T follicular helper cell (primary cell): ENCODE measurements at places on chromosomes 3 and 15.

- no peak for DNase-seq
These were observed 53.9 kb downstream of the RLBP1 start for GRCh38 chr15:89167267-89168176.

DNA sequence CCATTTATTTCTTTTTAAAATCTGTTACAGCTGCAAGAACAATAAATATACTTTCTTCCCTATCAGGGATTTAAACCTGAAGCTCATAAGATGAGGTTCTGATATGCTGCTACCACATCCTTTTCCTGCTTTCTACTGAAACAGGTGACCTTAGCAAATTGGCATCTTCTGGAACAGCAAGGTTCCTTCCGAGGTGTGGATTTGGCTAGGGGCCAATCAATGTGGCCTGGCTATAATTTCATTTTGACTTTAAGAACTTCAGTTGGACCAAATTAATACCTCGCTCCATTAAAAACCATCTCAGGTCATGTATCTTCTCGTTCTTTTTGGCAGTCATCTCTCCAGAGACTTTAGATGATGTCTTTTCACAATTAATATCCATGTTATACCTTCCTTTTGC is 53.4 kb upstream of the C3orf80 start:
- DNase-seq, result no peak

DNA sequence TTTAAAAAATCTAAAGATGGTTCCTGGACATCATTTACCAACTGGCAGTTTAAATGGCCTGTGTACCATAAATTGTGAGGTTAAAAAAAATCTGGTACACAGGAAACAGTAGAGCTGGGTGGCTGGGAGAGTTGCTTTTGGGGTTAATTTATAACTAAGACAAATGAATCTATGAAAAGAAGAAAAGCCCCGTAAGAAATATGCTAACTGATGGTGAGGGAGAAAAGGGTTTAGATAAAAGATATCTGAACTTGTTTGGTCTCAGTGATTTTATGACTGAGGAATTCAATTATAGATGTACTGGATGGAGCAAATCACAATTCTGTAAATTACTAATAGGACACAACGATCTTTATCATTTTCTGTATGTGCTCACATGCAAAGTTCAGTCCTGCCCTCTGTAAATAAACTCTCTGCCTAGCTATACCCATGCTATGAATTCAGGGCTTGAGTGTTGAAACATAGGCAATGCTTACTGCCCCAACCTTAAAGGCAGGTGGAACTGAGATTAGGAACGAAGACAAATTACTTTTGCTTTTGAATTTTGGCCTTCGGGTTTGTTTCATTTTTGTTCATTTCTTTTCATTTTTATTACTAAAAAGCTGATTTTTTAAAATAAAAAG is 28.0 kb downstream of the PPARG start:
- DNase-seq, result no peak

- DNase-seq, result no peak
These were observed 259.8 kb upstream of the WNT5A start for GRCh38 chr3:55746808-55747413.

DNA sequence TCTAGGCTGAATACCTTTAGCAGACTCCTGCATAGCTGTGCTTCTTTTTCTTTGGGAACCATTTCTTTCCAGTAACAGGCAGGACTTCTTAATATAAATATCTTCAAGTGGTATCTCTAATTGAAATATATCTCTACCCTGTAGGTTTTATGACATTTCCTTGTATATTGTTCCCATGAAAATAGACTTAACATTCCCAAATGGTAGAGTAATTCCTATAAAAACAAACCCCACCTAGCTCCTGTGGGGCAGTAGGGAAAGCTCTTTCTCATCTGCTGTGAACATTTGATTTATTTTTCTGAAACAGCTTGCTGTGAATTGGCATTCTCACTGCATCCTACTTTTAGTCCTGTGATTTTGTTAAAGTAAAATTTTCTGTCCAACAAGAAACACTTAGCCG is 20.8 kb downstream of the SELENOT start:
- DNase-seq, result no peak

- no peak for DNase-seq
These were observed 40.2 kb downstream of the ARPP21 start for GRCh38 chr3:35679409-35680080.

GRCh38 chr3:164940745-164941144 is 137.6 kb downstream of the SI start:
- DNase-seq, result no peak

DNA sequence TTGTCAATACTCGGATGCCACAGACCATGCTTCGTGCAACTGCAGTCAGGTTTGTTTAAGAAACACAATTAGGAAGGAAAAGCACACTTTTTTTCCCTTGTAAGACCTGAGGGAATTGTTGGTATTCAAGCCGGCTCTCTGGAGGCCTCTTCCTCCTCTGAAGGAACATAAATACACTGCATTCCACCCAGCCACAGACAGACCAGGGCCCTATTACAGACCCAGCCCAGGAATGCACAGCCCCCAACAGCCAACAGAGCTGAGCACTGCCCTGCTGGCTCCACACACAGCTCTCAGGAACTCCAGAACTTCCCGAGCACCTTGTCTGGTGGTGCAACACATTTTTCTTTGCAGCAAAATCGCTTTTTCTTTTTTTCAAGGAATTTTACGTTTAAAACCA is 488.7 kb upstream of the PROK2 start:
- no peak for DNase-seq

- no peak for DNase-seq
These were observed 103.9 kb downstream of the ISL2 start for GRCh38 chr15:76440441-76440840.

- no peak for DNase-seq
These were observed 47.0 kb upstream of the LHFPL4 start for GRCh38 chr3:9600597-9600996.

DNA sequence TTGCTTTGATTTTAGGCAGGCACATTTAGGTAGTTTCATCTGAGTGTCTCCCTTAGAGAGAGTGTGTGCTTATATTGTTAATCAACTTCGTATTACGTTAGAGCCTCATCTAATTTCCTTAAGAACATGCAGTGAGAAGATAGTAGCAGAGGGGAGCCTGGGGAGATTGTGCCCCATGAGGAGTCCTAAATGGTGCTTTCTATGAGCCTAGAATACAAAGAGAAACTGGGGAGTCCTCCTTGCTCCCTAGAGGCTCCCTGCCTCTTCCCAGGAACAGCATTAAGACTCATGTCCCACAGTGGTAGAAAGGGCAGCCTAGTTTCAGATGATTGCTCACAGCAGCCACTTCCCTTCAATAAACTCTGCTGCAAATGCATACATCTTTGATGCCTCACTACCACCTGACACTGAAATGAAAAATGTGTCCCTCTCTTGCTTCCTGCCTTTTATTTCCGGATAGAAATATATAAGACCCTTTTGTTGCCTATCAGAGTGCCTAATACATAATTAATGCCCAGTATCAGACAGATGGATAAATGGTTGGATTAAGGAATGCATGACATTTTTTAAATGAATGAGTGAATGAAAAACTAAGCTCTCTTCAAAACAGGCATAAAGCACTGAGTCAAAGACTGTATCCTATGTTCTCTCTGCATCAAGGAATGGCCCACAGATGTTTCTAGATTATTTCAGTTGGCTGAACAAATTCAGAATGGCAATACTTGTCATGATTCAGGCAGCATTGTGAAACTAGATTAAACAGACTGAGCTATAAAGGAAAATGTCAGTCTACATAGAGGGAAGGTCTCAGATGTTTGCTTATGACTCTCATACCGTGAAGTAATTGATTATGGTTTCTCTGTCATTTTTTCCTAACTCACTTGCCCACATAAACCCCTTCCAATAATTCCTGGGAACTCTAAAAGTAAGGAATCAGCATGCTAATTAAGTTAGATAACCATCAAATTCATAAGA is 362.1 kb downstream of the LRRC3B start:
- no peak for DNase-seq

DNA sequence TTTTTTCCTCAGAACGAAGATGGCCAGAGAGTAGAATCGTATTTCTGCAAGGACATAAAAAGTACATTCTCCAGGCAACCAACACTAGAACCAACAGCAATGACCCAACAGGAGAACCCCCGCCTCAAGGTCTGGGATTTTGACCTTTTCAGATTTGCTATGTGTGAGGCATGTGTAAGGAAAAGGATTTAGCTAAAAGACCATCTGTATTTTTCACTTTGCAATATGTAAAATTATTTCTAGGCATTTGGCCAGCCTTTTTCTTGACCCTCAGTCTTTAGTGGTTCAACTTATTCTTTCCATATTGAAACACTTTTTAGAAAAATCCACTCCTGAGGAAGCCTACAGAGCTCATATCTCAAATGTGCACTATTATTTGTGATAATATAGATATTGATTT is 219.2 kb upstream of the GOLGA6L4 start:
- DNase-seq, result no peak

DNA sequence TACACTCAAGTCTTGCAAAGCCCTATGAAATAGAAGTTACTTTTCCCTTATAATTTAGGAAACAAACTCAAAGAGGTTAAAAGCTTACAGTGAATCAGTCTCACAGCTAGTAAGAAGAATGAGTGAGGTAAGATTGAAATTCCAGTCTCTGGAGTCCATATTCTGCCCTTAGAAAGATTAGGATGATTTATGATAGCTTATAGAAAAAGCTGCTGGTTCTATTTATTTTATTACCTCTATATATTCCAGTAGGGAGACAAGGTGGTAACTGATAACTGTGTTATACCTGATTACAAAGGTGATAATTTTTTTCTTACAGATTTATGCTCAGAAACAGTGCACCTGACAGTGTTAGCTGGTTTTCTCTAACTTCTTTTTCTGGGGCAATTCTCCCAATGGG is 34.1 kb upstream of the SPESP1 start:
- no peak for DNase-seq

GRCh38 chr3:189304465-189305351 is 132.9 kb downstream of the TPRG1 start:
- DNase-seq, result no peak

DNA sequence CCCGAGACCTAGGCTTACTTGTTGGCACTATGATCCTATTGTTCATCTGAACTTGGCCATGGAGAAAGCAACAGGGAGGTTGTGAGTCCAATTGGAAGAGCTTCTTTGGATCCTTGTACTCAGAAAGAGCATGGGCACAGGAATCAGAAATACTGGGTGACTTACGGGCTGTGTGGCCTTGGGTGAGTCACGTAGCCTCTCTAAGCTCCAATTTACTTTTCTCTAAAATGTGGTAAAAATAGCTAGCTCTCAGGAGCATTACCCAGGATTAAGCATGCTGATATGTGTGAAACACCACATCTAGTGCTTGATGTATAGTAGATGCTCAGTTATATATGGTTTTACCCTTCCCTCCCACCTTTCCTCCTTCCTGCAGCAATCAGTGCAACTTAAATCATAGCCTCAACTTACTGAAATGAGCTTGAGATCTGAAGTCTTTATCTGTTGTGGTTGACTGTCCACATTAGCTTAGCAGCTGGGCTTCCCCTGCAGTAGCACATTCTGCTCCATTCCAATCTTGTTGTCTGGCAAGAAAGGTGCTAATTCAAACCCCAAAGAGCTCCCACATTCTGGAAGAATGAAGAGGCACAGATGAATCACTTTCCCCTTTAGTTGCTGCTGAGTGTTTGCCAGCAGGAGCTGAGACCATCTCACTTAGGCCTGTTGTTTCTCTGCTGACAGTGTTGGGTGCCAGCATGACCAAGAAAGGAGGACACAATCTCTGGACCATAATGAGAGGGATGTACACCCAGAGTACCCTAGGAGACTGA is 299.1 kb upstream of the TRIM42 start:
- no peak for DNase-seq

DNA sequence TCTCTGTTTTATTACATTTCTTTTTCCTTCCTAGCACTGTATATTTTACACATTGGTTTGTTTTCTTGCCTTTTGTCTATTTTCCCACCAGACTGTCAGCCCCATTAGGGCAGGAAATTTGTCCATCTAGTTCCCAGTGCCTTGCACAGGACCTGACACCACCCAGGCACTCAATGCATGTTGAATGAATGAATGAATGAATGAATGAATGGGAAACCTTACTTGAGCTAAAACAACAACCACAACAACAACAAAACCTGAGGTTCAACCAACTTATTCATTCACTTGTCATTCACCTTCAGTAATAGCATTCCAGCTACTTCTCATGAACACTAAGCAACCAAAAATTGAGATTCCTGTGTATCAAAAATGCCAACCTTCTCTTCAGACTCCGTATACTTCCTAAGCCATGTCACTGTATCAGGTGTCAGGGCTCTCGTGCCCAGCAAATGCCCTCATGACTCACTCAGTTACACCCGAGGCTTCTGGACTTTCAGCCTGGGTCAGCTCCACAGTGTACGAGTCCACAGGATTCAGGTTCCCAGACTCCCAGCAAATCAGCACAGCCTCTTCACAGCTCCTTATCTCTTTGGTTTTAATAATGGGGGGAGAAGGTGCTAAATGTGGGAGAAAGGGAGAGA is 37.3 kb downstream of the FSD2 start:
- no peak for DNase-seq

GRCh38 chr3:43013256-43013655 is 34.1 kb downstream of the GASK1A start:
- DNase-seq, result no peak

GRCh38 chr3:184652465-184652864 is 59.4 kb downstream of the MAGEF1 start:
- no peak for DNase-seq

DNA sequence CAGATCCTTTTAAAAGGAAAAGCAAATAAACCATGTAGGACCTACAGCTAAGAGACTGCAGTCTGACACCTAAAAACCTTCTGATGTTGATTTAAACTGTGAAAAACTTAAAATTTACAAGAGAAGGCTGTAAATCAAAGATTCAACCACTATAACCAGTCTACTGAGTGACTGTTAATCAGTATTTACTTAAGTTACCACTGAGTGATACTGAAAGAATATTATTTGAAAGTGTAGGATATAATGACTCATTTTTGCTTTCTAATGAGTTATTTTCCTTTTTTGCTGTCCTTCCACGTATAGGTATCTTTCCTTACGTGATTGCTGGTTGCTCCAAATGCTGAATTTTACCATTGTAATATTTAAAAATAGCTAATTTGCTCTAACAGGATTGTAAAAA is 44.6 kb downstream of the RFX7 start:
- DNase-seq, result no peak

GRCh38 chr3:72261566-72262564 is 476.9 kb upstream of the PROK2 start:
- DNase-seq, result no peak
